ENCODE measurements at places on chromosomes 4 and X.

- DNase-seq = no peak
These were observed at the start of gene MGST2 for GRCh38 chr4:139665690-139666529. Gene MGST2, plus strand, starts transcription at chr4:139665819. Its CDS starts 201 bp downstream, at chr4:139666020.

DNA sequence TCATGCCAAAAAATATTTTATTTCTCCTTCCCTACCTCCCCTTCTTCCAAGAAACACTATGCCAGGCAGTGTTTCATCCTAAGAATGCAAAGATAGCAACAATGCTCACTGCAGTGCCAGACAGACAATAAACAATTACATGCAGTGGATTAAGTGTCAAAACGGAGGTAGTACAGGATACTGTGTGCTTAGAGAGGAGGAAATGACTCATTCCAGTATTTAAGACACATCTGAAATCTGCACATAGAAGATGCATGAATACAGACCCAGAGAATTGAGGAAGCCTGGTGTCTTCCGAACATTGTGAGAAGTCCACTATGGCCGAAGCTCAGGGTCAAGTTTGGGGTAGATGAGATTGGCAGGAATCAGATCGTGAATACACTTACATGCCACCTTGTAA is 326.4 kb downstream of the PPP3CA start:
- DNase-seq = no peak

- no peak for DNase-seq
These were observed 37.9 kb downstream of the SGMS2 start for GRCh38 chr4:107862658-107863057.

GRCh38 chr4:149752729-149753128 is 62.9 kb downstream of the IQCM start:
- DNase-seq = no peak

- DNase-seq = no peak
These were observed 21.3 kb downstream of the DIAPH2 start for GRCh38 chrX:96705905-96706304.

- no peak for DNase-seq
These were observed 132.6 kb downstream of the AKAP4 start for GRCh38 chrX:50068285-50068563.

- no peak for DNase-seq
These were observed 8.5 kb downstream of the RBM47 start for GRCh38 chr4:40621229-40621591.

GRCh38 chr4:141814499-141814898 is 178.1 kb downstream of the IL15 start:
- no peak for DNase-seq

DNA sequence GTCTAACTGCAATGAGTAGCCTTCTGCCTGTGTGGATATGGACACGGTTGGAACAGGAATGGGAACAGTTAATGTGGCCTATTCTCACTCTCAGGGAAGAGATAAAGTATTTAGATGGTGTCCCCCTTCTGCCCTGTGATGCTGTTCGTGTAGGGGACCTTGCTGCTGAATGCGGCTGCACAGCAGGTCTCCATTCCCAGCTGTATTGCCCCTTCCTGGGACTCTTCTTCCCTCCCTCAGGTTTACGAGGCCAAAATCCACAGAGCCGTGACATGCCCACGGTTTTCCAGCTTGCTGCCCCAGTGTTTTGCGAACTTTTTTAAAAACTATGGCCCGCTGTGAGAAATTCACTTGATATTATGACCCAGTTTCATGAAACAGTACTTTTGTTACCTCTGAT is 50.3 kb downstream of the SNX25 start:
- no peak for DNase-seq

DNA sequence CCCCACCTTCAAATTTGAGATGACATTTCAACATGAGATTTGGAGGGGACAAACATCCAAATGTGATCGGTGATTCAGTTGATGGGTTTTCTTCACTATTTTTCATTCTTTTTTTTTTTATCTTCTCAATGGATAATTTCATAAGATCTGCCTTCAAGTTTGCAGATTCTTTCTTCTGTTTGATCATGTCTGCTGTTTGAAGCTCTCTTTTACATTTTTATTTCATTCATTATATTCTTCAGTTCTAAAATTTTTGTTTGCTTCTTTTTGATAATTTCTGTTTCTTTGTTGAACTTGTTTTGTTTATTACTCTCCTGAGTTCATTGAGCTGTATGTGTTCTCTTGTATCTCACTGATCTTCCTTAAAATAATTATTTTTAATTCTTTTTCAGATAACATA is 14.8 kb downstream of the APOOL start:
- DNase-seq = no peak

DNA sequence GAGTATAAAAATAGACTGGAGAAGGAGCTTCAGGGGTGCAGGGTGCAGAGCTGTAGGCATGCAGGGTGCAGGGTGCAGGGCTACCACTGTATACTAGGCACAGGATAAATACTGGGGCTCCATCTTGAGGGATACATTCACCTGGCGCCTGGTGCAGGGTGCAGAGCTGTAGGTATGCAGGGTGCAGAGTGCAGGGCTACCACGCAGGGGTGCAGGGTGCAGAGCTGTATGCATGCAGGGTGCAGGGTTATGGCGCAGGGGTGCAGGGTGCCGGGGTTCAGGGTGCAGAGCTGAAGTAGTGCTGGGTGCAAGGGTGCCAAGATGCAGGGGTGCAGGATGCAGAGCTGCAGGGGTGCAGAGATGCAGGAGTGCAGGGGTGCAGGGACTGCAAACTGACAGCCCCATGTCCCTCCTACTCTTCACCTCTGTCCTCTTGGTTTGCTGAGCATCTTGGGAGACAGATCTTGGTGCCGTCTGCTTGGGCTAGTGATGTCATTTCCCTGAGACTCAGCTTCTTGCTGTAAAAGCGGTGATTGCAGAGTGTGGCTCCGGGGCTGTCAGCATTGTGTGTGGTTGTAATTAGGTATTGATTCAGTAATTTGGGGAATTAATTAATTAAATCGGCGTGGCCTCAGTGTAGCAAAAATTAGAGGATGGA is 91.2 kb downstream of the ADRA2C start:
- DNase-seq = no peak

DNA sequence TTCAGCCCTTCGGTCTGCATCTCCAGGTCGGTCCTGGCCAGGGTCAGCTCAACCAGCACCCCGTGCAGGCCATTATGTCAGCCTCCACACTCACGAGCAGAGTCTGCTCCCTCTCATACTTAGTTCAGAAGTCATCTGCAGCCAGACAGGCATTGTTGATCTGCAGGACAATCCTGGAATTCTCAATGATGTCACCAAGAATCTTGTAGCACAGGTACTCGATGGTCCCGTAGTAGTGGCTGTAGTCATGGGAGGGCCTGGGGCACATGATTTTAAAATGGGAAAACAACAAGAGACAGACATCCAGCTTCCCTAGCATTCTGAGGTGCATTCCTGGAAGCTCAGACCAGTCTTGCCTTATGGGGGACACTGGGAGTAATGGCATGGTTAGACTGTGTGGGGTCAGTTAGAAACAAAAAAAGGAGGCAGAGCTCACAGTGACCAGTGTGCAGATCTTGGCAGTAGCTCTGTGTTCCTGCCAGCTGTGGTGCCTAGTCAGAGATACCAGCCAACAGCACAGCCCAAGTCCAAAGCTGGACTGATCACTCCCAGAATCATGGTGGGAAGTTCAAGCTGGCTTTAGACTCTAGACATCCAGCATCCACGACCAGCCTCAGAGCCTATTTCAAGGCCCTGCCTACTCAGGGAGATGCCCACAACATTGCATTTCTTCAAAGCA is 31.9 kb downstream of the LRIT3 start:
- DNase-seq = no peak

DNA sequence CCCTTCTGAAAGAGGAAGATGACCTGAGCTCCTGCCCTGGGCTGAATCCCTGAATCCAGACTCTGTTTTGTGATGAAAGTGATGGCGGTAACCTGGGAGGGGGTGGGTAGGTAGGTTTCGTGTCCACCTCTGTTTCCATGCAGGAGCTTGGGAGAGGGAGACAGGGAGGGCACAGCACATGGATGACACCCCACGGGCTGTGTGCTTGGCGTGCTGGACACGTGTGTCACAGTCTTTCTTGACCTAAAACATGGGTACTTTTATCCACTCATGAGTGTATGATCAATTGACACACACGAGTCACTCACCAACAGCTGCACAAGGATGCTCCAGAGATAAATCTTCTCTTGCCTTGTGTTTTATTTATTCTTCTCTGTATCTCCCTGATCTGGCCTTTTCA is 111.5 kb downstream of the DHRSX start:
- DNase-seq = no peak

DNA sequence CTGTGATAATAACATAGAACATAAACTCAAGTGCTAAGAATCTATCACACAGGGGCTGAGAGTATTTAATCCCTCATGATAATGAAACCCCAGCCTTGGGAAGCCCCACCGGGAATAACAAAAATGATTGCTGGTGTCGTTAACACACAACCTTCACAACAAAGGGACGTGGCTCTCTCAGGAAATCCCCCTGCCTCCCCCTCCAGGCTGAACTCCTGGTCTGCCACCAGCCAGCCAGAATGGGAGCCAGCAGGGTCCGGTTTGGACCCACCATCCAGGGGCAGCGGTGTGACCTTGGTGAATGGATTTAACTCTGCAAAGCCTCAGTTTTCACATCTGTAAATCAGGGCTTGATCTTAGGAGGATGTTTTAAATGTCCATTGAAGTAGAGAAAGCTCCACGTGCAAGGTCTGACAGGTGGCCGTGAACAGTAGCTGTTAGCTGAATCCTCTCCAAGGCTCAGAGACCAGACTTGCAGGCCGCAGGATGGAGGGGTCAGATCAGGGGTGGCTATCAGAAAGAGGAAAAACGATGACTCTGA is 46.5 kb downstream of the ABLIM2 start:
- no peak for DNase-seq

DNA sequence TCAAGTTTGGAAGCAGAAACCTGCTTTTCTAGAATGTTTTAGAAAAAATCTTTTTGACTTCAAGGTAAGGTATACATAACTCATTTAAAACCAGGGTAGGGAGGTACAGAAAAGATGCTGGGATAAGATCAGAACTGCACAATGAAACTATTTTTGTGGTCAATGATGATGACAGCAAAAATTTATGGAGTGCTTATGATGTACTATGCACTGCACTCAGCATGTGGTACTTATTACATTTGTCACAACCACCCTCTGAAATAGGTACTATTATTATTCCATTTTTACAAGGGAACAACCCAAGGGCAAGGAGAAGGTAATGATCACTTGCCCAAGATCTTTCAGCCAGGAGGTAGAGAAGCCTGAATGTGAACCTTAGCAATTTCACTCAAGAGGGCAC is 8.0 kb downstream of the GPM6B start:
- DNase-seq = no peak

- DNase-seq = no peak
These were observed 3.4 kb upstream of the ZRSR2 start for GRCh38 chrX:15786915-15787314.

DNA sequence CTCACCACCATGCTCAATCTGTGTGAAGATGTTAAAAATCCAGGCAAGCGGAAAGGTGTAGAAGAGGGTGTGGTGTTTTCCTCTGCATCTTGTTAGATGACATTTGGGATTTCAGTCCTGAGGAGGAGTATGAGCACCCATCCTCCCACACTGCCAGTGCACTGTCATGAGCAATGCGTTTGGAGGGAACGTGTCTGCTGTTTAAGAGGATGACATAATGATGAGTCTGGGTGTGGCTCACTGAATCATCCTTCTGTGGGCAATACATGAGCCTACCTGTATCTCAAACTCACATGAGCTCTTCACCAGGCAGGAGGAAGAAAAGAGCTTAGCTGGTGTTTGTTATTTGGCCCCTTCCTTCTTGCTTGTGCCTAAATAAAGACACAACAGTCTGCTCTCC is 67.9 kb upstream of the ARX start:
- no peak for DNase-seq

GRCh38 chrX:46506076-46506475 is 39.1 kb downstream of the ZNF674 start:
- DNase-seq = no peak

DNA sequence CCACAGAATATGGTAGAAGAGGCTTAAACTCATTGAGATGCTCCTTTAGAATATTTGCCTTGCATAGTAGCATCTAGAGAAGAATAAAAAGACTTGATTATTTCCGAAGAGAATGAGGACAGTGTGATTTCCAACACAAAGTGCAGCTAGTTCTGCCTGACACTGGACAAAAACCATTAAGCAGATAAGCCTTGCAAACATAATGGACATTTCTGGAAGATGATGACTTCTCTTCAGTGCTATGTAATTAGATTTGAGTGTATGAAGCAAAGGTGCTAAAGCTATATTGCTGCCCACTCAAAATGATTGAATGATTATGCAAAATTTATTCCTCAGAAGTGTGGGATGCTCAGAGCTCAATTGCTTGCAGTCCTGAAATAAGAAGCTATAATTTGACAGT is 156.4 kb downstream of the VEGFC start:
- DNase-seq = no peak

- peak; percentile 7 for DNase-seq
These were observed 122.6 kb downstream of the SHISA3 start for GRCh38 chr4:42519803-42520417.

GRCh38 chr4:95106408-95106928 is 348.7 kb downstream of the BMPR1B start:
- DNase-seq = no peak

DNA sequence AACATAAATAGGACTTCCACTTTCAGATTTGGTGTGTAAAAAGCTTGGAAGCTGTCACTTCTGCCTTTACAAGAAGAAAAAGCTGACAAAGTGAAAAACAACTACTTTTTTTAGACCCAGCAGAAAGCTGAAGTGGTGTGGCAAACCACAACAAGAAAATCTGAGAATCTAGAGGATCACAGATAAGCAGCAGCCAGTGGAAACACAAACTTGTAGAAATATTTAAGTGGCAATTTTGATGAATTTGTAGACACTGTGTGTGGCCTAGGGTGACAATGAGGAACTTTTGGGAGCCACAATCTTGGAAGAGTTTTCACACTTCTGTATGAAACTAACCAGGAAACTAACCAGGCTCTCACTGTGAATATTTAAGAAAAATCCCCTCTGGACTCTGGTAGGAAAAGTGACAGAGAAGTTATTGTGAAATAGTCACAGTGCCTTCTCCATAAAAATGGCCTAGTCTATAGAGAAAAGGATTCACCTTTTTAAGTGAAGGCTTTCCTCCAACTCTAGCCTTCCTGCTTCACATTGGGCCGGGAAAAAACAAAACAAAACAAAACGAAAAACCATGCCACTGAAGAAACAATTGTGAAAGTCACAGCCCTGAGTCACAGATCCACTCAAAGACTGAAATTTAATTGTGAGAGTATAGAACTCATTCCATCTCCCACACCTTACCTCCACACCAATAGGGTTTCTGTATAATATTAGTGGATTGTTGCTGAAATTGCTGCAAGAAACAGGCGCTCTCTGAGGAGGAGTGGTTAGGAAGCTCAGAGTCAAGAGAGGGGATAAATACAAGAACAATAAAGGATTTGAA is 26.7 kb upstream of the GUCY1A1 start:
- no peak for DNase-seq

GRCh38 chr4:73772363-73772762 is 32.0 kb downstream of the CXCL8 start:
- DNase-seq = no peak

- no peak for DNase-seq
These were observed 53.4 kb upstream of the ATP8A1 start for GRCh38 chr4:42710329-42710728.

DNA sequence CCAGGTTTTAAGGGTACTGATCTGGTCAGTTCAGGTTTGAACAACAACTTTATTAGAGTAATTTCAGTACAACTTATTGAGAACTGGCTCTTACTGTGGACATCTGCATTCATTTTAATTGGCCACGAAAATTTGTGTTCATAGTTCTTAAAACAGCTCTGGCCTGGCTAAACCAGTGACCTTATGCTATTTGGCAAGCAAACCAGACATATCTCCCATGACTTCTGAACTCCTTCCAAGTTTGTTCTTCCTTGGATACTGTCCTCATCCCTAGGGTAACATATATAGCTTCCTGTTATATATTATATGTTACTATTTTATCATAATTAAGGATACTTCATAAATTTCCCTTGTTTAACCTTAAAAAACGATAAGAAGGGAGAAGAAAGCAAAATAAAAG is 841.9 kb downstream of the TRAM1L1 start:
- DNase-seq = no peak
